Upper lobe of right lung (tissue), 1 donor: ENCODE measurements at places on chromosomes 12 and 14. TPM values are rescaled to one million over a fixed set of nuclear protein-coding genes. Genes with fewer than 3 reads are reported as not detected.

GRCh38 chr12:71060426-71060825 lies 97.4 kb downstream of the TSPAN8 start:
- no peak overlapping the region for H3K27ac ChIP-seq
- no peaks in the 10 kb centered on the region for H3K36me3 ChIP-seq
- DNase-seq = no peak
- H3K4me3 ChIP-seq = no peak overlapping the region
- H3K27me3 ChIP-seq = no peaks in the 10 kb centered on the region

DNA sequence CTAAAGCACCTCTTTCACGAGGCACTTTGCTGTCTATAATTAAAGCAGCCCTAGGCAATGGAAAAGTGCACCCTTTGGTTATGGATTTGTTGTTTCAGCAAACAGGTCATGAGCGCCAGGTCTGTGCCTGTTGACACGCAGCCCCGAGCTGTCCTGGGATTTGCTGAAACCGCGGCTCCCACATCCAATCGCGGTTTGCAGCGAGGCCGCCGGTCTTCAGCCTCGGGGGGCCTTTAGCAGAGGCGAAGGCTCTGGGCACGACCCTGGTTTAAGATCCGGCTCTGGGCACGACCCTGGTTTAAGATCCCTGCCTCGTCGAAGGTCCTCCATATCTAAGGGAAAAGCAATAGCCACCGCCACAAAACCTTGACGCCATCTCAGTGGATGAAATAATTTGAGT lies 79.2 kb downstream of the GLT1D1 start:
- no peaks in the 10 kb centered on the region for H3K27me3 ChIP-seq
- H3K36me3 ChIP-seq = no peaks in the 10 kb centered on the region
- no peak for DNase-seq

DNA sequence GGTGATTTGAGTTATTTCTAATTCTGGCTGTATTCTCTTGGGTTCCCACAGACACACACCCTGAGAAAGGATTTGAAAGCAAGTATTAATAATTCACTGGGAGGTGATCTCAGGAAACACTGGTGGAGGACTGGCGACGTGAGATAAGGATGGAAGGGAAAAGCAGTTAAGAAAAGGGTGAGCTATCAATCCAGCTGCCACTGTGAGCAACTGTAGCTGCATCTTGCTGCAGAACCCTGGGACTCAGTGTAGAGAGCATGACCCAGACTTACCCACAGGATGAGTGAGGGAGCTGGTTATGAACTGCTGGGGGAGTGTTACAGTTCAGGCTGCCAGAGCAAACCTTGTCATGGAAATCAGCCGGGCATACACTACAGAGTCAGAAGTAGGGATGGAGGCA lies 71.9 kb downstream of the RESF1 start:
- no peaks in the 10 kb centered on the region for H3K4me1 ChIP-seq
- no peaks in the 10 kb centered on the region for H3K27me3 ChIP-seq
- H3K27ac ChIP-seq = no peak overlapping the region

- H3K36me3 ChIP-seq = no peaks in the 10 kb centered on the region
- no peaks in the 10 kb centered on the region for H3K27me3 ChIP-seq
- no peak overlapping the region for H3K4me3 ChIP-seq
- peaks cover 5% of the 10 kb centered on the region for H3K4me1 ChIP-seq
- H3K27ac ChIP-seq = no peak overlapping the region
- no peak for DNase-seq
These were observed 6.2 kb upstream of the DHRS2 start for GRCh38 chr14:23629832-23630396.

TRMT5 gene
- 11.3 TPM for total RNA-seq

- H3K36me3 ChIP-seq = no peaks in the 10 kb centered on the region
- H3K4me1 ChIP-seq = no peaks in the 10 kb centered on the region
- no peaks in the 10 kb centered on the region for H3K27me3 ChIP-seq
- DNase-seq = no peak
These were observed 417.1 kb downstream of the AEBP2 start for GRCh38 chr12:19856389-19856788.

DNA sequence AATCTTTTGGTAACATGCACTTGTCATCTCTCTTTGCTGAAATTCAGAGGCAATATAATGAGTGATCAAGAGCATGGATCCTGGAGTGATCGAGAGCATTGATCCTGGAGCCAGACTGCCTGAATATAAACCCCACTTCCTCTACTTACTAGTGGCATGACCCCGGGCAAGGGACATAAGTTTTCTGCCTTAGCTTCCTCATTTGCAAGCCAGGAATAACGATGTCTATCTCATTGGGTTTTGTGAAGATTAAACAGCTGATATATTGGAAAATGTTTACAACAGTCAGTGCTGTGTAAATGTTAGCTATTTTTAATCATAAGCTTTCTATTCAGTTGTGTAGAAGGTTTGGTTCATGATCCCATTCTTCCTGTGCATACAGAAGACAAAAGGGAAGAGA lies 2.4 kb upstream of the CSRNP2 start:
- no peaks in the 10 kb centered on the region for H3K27me3 ChIP-seq
- no peak overlapping the region for H3K27ac ChIP-seq
- no peak overlapping the region for H3K4me3 ChIP-seq
- H3K4me1 ChIP-seq = peaks cover 10% of the 10 kb centered on the region

GRCh38 chr12:123877968-123878367 lies 94.7 kb downstream of the CCDC92 start:
- no peak overlapping the region for H3K27ac ChIP-seq
- H3K27me3 ChIP-seq = no peaks in the 10 kb centered on the region
- H3K36me3 ChIP-seq = no peaks in the 10 kb centered on the region
- DNase-seq = no peak
- no peak overlapping the region for H3K4me3 ChIP-seq
- H3K4me1 ChIP-seq = no peaks in the 10 kb centered on the region

ADAM20 gene
- 1.2 TPM for total RNA-seq

- no peaks in the 10 kb centered on the region for H3K27me3 ChIP-seq
- H3K4me1 ChIP-seq = peaks cover 56% of the 10 kb centered on the region
- no peak overlapping the region for H3K27ac ChIP-seq
- H3K4me3 ChIP-seq = no peak overlapping the region
These were observed 432.2 kb downstream of the RAD51B start for GRCh38 chr14:68251769-68252100.
